ENCODE measurements at places on chromosomes 2 and 18.

- DNase-seq: no peak
Measured at GRCh38 chr2:115481842-115482241, 1039.4 kb downstream of the DPP10 start.

- DNase-seq: no peak
Measured at GRCh38 chr2:44310287-44310686, 35.0 kb downstream of the SLC3A1 start.

DNA sequence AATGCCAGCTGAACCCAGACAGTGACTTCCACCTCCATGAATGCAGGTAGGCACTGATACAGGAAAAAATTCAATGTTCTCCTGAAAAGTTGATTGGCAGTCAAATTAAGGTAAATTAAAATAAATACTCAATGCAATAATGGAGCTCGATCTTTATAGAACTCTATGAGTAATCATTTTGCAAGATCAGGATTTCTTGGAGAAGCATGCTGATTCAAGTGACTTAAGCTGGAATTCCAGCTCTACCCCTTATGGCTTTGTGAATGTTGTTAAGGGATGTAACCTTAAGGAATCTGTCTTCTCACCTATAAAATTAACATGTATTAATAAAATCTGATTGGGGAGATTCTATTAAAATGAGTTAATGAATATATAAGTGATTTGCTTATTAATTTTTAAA, 145.1 kb downstream of the QPCT start:
- DNase-seq: no peak

- no peak for DNase-seq
Measured at GRCh38 chr2:181902625-181903024, 11.1 kb downstream of the ITPRID2 start.

- DNase-seq: no peak
Measured at GRCh38 chr2:228802181-228803071, 468.7 kb downstream of the PID1 start.

GRCh38 chr2:45466053-45466452, 145.0 kb downstream of the SRBD1 start:
- DNase-seq: no peak

DNA sequence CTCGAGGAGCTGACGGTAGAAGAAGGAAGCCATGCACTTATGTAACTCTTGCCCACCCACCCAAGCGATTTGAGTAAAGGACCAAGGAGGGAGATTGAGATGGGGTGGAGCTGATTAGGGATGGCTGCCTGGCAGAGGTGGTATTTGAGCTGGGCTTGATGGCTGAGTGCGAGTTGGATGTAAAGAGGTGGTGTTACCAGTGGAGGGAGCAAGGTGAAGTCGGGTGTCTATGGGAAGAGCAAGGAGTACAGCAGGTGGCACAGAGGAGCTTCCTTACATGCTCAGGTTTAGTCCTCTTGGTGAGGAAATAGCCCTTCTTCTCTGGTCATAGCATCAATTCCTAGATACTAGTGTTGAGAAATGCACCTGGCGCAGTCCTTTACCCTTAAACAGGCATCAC, 294.2 kb upstream of the SKOR2 start:
- no peak for DNase-seq

- DNase-seq: peak; percentile 28
Measured at GRCh38 chr2:17791121-17791816, 25.0 kb upstream of the MSGN1 start.

DNA sequence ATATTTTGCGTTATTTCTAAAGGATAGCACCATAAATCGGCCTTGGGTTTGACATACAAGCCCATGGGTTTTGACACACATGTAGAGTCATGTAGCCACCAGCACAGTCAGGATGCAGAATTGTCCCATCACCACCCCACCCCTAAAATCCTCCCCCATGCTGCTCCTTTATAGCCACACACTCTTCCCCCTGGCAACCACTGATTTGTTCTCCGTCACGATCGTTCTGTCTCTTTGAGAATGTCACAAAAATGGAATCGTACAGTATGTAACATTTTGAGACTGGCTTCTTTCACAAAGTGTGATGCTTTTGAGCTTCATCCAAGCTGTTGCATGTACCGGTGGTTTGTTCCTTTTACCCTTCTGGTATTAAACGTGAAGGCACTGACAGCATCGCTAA, 39.1 kb downstream of the CRACDL start:
- DNase-seq: no peak

GRCh38 chr2:101106453-101107181, 44.6 kb downstream of the TBC1D8 start:
- no peak for DNase-seq

DNA sequence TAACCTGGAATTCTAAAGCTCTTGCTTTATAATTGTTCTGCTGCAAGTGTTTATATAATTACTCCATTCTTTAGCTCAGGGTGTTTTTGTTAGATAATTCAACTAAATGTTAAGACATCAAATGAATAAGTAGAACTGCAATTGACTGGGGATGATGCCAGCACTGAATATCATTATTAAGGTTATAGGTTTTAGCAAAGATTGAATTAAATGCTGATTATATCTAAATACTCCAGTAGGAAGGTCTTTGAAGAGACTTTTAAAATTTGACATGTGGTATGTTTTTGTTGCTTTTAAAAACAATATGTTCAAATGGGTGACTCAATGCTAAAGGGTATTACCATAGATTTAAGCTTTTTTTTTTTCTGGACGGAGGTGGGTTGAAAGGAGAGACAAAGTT, 170.1 kb upstream of the THUMPD2 start:
- no peak for DNase-seq

- DNase-seq: no peak
Measured at GRCh38 chr2:233482616-233483015, 84.0 kb downstream of the USP40 start.

DNA sequence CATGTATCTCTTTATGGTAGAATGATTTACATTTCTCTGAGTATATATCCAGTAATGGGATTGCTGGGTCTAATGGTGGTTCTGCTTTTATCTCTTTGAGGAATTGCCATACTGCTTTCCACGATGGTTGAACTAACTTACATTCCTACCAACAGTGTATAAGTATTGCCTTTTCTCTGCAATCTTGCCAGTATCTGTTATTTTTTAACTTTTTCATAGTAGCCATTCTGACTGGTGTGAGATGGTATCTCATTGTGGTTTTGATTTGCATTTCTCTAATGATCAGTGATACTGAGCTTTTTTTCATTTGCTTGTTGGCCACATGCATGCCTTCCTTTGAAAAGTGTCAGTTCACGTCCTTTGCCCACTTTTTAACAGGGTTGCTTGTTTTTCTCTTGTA, 55.1 kb downstream of the CYTIP start:
- DNase-seq: no peak

- DNase-seq: peak; percentile 89
Measured at GRCh38 chr2:65320042-65320725, 92.6 kb downstream of the ACTR2 start.

- peak; percentile 83 for DNase-seq
Measured at GRCh38 chr18:41761333-41762018, 193.6 kb upstream of the PIK3C3 start.

- no peak for DNase-seq
Measured at GRCh38 chr2:221153226-221153625, 418.9 kb downstream of the EPHA4 start.

DNA sequence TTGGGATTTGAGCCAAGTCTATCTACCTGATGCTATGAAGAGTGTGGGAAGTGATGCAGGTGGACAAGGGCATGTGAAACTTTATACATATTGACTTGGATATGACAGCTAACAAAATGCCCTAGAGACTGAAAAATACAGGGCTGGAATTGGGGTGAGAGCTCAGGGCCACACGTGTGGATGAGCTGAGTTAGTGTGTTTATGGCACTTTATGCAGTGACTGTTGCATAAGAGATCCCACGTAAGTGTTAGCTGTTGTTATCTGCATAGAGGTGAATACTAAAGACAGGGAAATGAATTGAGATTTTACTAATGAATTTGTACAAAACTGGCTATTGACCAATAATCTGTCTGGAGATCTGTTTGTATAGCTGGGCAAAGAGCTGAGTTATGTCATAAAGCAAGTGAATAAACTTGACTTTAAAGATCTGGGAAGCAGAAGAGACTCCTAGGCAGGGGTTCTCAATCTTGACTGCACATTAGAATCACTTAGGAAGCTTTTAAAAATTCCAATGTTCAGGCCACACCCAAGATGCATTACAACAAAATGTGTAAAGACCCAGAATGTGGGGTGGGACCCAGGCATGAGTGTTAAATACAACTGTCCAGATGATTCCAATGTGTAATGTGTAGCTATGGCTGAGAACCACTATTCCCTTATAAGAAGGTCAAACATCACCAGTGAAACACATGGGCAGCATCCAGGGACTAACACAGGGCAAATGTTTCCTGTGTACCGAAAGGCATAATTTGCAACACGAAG, 74.2 kb upstream of the STK17B start:
- DNase-seq: no peak

- DNase-seq: no peak
Measured at GRCh38 chr18:9596226-9596625, 18.1 kb downstream of the PPP4R1 start.

Data from GM04503 (cell line).